Activated CD4-positive, alpha-beta memory T cell treated with anti-CD3 and anti-CD28 coated beads for 36 hours (primary cell): ENCODE measurements at places on chromosomes 6 and 20.

DNA sequence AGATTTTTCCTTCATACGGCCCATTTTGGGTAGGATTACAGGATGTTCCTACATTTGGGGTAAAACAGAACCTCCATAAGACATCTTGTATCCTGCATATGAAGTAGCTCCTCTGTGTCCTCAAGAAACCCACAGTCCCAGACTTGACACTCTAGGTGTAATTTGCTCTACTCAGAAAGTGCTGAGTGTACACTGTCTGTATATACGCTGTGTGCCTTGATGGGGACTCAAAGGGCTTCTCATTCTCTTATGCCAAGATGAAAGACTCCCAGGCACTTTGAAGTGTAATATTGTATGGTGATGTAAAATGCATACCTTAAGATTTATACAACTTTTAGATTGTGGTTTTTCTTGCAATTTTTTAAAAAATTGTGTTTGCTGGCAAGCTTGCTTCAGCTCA, 5.2 kb downstream of the TFAP2D start:
- no peak for DNase-seq
- peaks cover 7% of the 10 kb centered on the region for H3K36me3 ChIP-seq
- no peak overlapping the region for H3K27ac ChIP-seq
- no peaks in the 10 kb centered on the region for H3K4me1 ChIP-seq
- no peak overlapping the region for H3K4me3 ChIP-seq

DNA sequence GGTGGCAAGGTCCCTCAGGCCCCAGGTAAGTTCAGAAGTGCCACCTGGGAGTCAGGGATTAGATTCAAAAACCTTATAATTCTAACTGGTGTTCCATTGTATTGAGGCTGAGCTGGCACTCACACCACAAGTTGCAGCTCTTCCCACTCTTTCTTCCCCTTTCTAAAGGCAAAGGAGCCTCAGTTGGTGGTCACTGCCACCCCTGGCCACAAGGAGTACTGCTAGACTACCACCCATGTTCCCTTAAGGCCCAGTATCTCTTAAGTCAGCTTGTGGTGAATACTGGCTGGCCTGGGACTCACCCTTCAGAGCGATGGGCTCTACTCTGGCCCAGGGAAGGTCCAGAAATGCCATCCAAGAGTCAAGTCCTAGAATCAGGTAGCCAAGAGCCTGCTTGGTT, 421.1 kb upstream of the KHDRBS2 start:
- DNase-seq, result no peak
- H3K27ac ChIP-seq, result no peak overlapping the region
- no peaks in the 10 kb centered on the region for H3K36me3 ChIP-seq
- no peaks in the 10 kb centered on the region for H3K4me1 ChIP-seq
- H3K4me3 ChIP-seq, result no peak overlapping the region

GRCh38 chr6:42754759-42755158, 8.9 kb upstream of the TBCC start:
- H3K27ac ChIP-seq, result no peak overlapping the region
- H3K4me1 ChIP-seq, result peaks cover 21% of the 10 kb centered on the region
- no peak overlapping the region for H3K4me3 ChIP-seq
- H3K36me3 ChIP-seq, result peaks cover 12% of the 10 kb centered on the region
- DNase-seq, result no peak

DNA sequence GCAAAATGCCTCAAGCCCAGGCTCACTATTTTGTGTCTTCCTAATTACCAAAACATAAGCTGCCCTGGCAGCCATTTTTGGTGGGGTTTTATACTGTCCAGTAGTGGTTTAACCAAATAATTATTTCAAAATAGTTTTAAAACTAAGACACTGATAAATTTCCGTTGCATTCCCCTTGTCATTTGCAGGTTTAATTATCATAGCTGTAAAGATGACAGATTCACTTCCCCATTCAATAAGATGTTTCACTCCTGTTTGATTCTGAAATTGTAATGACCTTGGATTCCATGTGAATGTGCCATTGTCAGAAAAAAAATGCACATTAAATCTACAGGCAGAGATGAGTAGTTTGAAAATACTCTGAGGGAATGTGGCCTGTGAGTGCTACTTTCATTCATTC, 172.0 kb downstream of the COL9A1 start:
- H3K36me3 ChIP-seq, result no peaks in the 10 kb centered on the region
- H3K27ac ChIP-seq, result no peak overlapping the region
- no peak overlapping the region for H3K4me3 ChIP-seq
- H3K4me1 ChIP-seq, result no peaks in the 10 kb centered on the region
- DNase-seq, result no peak

- H3K36me3 ChIP-seq, result peaks cover 6% of the 10 kb centered on the region
- H3K27me3 ChIP-seq, result no peaks in the 10 kb centered on the region
- no peak overlapping the region for H3K27ac ChIP-seq
- DNase-seq, result peak; percentile 66
- peak overlapping the region; percentile 77 for H3K4me3 ChIP-seq
These were observed 988 bp downstream of the TXNDC5 start for GRCh38 chr6:7909323-7910276.

GRCh38 chr6:34149831-34150400, 4.0 kb upstream of the GRM4 start:
- peaks cover 68% of the 10 kb centered on the region for H3K27me3 ChIP-seq
- H3K36me3 ChIP-seq, result no peaks in the 10 kb centered on the region
- H3K4me3 ChIP-seq, result no peak overlapping the region
- DNase-seq, result no peak
- peaks cover 7% of the 10 kb centered on the region for H3K4me1 ChIP-seq

GRCh38 chr6:159101656-159102055, 56.9 kb upstream of the TAGAP start:
- H3K4me1 ChIP-seq, result peaks cover 76% of the 10 kb centered on the region
- DNase-seq, result no peak
- no peaks in the 10 kb centered on the region for H3K27me3 ChIP-seq
- H3K36me3 ChIP-seq, result no peaks in the 10 kb centered on the region
- H3K27ac ChIP-seq, result no peak overlapping the region

DNA sequence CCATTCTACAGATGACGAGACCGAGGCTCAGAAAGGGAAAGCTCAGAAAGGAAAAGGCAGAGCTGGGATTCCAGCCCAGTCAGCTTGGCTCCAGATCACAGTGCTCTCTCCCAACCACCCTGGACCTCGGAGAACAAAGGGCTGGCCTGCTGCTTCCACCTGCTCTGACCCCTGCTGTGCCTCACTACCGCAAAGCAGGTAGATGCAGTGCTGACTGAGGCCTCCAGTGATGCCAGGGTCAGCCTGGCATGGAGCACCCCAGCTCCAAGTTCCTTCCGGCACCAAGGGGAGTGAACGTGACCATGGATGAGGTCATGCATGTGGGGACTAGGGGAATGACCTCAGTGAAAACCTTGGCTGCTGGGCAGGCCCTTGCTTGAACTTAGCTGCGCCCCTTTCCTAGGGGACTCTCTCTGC, 20.7 kb upstream of the TLDC2 start:
- no peaks in the 10 kb centered on the region for H3K36me3 ChIP-seq
- no peaks in the 10 kb centered on the region for H3K27me3 ChIP-seq
- H3K27ac ChIP-seq, result no peak overlapping the region

DNA sequence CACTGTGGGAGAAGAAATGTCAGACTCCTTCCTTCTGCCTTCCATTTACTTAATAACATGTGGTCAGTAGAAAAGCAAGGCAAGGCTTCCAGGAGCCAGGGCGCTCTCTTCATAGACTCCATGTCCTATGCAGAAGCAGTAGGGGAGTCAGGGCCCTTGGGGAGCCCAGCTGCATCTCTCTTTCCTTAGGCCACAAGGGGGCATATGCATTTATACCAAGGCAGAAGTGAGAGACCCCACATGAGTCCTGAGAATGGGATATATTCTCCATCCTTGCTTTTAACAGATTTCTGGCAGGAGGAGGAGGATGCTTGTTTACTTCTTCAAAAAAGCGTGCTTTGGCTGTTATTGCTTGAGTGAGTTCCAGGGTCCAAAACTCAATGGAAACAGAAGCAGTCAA, 198.5 kb downstream of the HIVEP2 start:
- H3K27ac ChIP-seq, result no peak overlapping the region
- DNase-seq, result peak; percentile 23
- H3K4me1 ChIP-seq, result peaks cover 8% of the 10 kb centered on the region
- no peaks in the 10 kb centered on the region for H3K36me3 ChIP-seq
- H3K4me3 ChIP-seq, result no peak overlapping the region
